ENCODE measurements at places on chromosomes 16 and 17.

- no peak for DNase-seq
These were observed 55.3 kb downstream of the RBFOX3 start for GRCh38 chr17:79555543-79555942.

DNA sequence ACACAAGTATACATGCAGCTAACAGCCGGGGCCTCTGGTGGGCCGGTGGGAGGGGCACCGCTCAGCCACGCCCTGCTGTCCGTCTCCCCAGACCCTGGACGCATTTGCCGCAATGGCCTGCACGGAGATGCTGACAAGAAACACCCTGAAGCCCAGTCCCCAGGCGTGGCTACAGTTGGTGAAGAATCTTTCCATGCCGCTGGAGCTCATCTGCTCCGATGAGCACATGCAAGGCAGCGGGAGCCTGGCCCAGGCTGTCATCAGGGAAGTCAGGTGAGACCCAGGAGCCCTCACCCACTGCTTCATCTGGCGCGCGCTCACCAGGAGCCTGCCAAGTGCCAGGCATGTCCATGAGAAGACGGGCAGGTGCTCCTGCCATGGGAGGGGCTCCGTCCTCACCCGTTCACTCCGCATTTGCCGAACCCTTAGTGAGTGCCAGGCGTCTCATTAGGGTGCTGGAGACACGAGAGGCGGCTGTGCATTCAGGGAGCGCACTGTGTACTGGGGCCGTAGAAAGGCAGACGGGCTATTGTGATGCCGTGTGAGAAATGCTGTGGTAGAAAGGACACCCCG, 51.4 kb upstream of the ENDOV start:
- DNase-seq: no peak

GRCh38 chr17:83185023-83186002, 105.9 kb downstream of the METRNL start:
- DNase-seq: no peak

- no peak for DNase-seq
These were observed 49.7 kb downstream of the STAT3 start for GRCh38 chr17:42338427-42338985.

DNA sequence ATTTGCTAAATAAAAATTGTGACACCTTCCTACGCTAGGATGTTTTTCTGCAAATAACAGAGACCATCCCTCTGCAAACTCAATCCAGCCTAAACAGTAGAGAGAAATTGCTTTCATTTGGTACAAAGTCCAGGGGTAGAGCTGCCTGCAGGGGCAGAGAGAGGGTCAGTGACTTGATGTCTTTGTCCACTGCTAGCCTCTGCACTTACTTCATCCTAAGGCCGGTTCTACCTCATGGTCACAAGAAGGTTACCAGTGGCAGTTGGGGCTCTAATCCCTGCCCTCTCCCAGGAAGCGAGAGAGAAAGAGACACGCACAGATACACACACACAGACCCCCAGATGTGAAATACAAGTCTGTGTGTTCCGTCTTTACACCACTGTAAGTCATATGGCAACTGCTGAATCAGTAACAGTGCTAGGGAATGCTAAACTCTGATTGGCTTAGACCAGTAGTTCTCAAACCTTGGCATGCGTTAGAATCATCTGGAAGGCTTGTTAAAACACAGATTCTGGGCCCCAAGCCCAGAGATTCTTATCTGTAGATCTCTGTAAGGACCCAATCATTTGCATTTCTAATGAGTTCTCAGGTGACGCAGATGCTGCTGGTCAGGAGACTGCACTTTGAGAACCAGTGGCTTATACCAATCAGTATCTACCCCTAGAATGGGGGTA, 13.1 kb upstream of the LPCAT2 start:
- no peak for DNase-seq
